AG08396 (cell line): ENCODE measurements at places on chromosomes 2 and 18.
A peak's percentile ranks its signal among the peaks of the same experiment; 100 is the strongest.

DNA sequence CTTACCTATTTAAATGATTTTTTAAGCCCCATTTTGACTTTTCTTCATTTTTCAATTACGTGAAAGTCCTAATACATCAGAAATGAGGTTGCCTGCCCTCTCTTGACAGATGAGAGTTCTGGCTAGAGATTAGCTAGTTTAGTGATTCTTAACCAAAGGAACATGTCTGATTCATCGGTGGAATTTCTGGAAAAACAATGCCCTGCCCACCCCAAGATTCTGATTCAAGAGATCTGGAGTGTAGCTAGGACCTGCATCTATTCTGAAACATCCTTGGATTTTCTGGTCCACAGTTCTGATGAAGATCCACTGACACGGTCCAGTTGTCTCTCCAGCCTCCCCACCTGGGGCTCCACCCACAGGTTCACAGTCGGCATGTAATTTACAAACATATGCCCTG is 111.2 kb downstream of the KLF7 start:
- DNase-seq: no peak

GRCh38 chr2:38653715-38654527 is 12.0 kb upstream of the GALM start:
- DNase-seq: no peak

DNA sequence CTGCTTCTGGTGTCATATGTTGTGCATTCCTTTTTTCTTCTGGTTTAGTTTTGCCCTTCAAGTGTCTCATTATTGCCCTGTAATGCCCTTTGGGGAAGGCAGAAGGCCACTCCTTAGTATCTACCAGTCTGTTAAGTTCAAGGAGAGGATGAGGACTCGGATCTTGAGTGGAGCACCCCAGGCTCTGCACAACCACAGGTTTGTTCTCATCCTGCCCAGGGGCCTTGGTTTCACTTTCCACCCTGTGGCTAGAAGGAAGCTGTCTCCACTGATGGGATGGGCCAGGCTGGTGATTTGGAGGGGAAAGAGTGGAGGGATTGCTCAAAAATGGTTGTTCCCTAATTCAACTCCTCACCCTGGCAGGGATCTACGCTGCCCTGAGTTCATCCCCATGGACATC is 30.2 kb upstream of the RAB11FIP5 start:
- DNase-seq: no peak

- no peak for DNase-seq
Observed at GRCh38 chr18:3189884-3190283, 29.9 kb downstream of the MYOM1 start.

GRCh38 chr2:20425371-20425881 is 21.4 kb upstream of the RHOB start:
- no peak for DNase-seq

GRCh38 chr2:217386041-217386440 is 526.2 kb upstream of the TNP1 start:
- DNase-seq: no peak

GRCh38 chr2:239498981-239499634 is 98.3 kb upstream of the HDAC4 start:
- DNase-seq: no peak

DNA sequence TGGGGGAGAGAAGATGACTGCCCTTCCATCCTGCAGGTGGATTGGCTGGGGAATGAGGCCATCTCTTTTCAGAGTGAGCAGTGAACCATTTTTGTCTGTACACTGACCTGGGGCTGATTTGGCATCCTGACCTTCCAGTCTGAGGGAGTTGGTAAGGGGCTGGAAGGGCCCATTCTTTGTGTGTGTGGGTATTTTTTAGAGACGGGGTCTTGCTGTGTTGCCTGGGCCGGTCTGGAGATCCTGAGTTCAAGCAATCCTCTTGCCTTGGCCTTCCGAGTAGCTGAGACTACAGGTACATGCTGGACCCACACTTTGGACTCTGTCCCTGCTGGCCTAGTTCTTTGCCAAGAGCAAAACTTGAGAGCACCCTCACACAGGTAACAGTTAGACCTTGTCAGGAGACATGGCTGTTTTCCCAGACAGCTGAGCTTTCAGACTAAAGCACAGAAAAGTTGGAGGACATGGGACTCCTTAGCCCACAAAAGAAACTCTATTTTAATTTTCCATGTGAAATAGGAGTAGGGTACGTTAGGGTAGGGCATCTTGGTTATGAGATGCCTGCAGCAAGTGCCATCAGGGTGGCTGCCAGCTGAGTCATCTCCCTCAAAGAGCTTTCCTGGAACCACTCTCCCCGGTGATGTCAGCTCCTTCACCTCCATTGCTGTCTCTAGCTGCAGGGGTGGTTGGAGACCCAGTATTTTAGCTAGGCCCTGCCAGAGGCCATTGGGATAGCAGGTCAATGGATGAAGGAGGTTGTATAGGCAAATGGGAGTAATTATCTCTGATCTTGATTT is 60.7 kb downstream of the DGKD start:
- DNase-seq: peak; percentile 51

DNA sequence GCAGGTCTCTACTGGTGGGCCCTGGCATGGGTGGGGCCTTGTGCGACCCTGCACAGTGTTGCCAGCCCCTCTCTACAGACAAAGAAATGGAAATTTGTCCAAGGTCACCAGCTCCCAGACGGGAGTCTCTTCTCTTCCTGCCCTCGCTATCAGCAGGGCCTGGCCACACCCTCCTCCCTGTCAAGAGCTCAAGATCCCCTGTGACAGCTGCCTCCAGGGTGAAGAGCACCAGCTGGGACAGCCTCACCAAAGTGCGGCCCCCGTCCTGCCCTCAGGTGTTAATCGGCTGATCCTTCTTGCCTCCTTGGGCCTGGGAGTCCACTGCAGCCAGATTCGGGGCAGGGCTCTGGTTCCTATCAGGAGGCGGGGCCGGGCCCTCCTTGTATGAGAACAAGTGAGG is 259.1 kb downstream of the TWIST2 start:
- no peak for DNase-seq

DNA sequence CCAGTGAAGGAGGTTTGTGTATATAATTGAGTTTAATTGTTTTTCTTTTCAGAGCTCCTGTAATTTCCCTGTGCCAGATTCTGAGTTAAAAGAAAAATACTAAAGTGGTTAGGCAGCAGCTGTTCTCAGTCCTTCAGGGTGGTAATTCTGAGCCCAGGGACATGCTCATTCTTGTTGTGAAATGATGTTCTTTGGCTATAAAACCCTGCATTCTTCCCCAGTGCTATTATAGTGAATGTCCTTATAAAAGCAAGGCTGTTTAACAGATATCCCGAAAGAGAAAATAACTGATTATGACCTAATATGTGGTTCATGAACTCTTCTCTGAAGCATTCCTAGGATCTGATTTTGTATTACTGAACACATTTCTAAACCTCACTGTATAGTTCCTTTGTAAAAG is 34.0 kb downstream of the ADAM23 start:
- DNase-seq: no peak

- DNase-seq: no peak
Observed at GRCh38 chr2:16334366-16334765, 331.3 kb downstream of the CYRIA start.

GRCh38 chr2:230842473-230842872 is 22.3 kb upstream of the ITM2C start:
- no peak for DNase-seq

- DNase-seq: peak; percentile 72
Observed at GRCh38 chr2:43676322-43677050, at the start of gene C1GALT1C1L. Gene C1GALT1C1L (minus strand): TSS chr2:43676429. CDS start chr2:43676322, 107 bp downstream.

DNA sequence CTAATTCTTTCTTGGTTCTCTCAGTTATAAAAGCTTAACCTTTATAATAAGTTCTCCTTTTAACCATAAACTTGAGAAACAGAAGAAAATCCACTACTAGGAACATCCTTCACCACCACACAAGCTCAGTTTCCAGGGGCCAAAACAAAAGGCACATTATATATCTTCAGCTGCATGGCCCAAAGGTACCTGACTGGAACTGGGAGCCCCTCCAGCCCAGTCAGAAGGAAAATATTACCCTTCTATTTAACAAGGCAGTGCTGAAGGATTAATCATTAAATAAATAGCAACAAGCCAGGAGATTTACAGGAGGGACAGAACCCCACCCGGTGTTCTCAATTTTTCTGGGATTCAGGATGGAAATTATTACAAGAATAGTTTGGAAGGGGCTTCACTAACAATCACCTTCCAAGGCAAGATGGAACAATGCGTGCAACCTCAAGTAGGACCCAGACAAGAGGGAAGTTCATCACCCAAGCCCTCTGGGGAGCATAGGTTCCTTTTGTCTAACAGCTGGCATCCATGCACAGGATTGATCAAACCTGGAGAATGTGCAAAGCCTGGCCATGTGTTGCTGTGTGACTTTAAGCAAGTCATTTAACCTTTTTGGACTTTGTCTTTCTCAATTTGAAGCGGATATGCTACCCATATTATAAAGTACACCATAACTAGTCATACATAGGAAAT is 159.6 kb upstream of the SETBP1 start:
- DNase-seq: no peak

GRCh38 chr2:172928756-172929155 is 146.9 kb upstream of the MAP3K20 start:
- peak; percentile 22 for DNase-seq

GRCh38 chr18:36186461-36187192 is 670 bp upstream of the MOCOS start:
- peak; percentile 48 for DNase-seq

GRCh38 chr2:158997037-158997790 is 28.8 kb downstream of the TANC1 start:
- DNase-seq: no peak

- DNase-seq: no peak
Observed at GRCh38 chr2:142883526-142883925, 6.1 kb downstream of the KYNU start.

DNA sequence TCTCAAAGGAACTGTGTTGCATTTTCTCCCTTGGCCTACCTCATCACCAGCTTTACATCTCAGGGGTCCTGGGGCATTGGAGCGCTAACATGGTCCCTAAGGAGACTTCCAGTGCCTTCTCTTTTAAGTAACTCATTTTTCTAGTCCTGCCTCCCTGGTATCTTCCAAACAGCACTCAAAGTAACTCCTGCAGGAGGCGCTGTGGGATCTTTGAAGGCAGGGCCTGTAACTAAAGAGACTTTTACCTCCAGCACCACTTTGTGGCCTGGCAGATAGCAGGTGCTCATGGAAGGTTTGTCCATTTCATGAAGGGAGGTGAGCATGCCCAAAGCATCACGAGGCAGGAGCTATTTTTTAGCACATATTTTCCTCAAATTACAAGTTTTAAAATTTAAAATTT is 411.0 kb upstream of the GYPC start:
- no peak for DNase-seq

GRCh38 chr2:171530378-171530777 is 8.1 kb downstream of the CYBRD1 start:
- no peak for DNase-seq
